ENCODE measurements at places on chromosomes 5 and 9. TPM values are rescaled to one million over a fixed set of nuclear protein-coding genes. Genes with fewer than 3 reads are reported as not detected.

DNA sequence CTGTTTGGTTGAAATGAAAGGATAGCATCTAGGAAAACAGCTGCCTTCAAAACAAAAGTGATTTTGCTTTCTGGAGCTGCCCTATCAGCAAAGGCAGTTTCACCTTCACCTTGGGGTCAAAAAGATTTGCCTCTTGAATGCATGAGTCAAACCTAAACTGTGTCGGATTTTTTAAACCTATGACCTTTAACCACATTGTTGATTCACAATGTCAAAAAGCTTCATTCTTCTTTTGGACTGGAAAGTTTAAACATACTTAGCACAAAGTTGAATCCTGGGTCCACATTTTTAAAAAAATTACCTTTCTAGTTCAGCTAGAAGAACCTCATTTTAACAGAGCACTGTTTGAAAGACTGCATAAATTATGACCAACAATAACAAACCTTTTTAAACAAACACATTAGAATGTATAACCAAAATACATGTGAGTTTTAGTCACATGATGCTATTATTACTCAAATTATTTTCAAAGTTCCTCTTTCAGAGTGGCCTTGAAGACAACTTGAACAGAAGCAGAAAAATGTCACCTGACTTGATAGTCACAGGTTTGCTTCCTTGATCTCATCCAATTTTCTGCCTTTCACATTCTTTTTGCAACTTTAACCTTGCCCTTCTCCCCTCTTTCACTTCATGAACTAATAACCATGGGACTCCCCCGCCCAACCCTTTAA is 109.7 kb upstream of the LHFPL2 start:
- H3K4me1 ChIP-seq: peaks cover 19% of the 10 kb centered on the region
- H3K4me3 ChIP-seq: no peak overlapping the region
- H3K27ac ChIP-seq: no peak overlapping the region
- peaks cover 16% of the 10 kb centered on the region for H3K27me3 ChIP-seq

The PLEKHG4B gene
- total RNA-seq: 1.7 TPM

The GRM6 gene
- total RNA-seq: not detected

- DNase-seq: no peak
- H3K36me3 ChIP-seq: peaks cover 20% of the 10 kb centered on the region
- peak overlapping the region; percentile 5 for H3K27ac ChIP-seq
- no peaks in the 10 kb centered on the region for H3K27me3 ChIP-seq
These were observed 57.9 kb upstream of the RICTOR start for GRCh38 chr5:39132128-39132447.

DNA sequence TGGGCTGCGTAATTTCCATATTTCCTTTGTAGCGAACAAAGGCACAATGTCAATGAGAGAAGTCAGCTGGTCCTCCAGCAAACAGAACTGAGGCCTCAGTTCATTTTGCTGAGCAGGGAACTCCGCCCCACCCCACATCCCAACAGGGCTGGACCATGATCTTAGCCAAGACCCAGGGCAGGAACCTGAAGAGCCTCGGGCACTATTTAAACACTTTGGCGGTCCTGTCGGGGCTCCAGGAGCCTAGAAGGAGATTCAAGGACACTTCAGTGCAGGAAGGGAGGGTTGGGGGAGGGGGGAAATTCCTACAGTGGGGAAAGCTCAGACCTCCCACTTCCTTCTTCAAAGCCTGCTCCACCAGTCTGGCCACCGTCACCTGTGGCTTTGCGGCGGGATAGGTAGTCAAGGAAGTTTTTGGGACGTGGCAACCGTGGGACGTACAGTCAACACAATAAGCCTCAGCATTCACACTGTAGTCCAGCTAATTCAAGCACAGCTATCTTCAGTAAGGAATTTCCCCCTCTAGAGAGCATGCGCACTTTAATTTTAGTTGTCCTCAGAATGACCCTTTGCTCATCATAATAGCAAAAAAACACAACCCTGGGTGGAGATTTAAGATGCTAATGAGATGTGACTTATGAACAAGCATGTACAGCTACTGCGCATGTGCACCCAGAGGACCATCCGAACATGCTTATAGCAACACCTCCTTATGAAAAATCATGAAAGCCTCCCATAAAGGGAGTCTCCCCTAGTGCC is 30.9 kb downstream of the S1PR3 start:
- H3K27ac ChIP-seq: peak overlapping the region; percentile 75
- peak; percentile 81 for DNase-seq
- H3K4me3 ChIP-seq: no peak overlapping the region
- H3K27me3 ChIP-seq: no peaks in the 10 kb centered on the region

DNA sequence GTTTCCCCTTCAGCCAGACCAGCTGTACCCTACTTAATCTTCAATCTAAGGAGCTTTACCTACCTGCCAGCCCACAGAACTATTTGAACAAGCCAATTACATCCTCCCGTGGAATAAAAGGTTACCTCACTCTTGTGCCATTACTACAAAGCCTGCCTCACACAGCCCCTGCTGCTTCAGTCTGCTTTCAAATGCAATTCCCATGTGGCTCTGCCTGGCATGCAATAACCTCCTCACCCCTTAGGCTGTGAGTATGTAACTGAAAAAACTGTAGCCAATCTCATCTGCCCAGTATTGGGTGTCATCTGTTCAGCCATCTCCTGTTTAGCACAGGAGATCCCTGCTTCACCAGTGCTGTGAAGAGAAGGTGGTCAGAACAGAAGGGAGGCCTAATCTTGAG is 6.1 kb upstream of the GCNT1 start:
- H3K4me1 ChIP-seq: peaks cover 10% of the 10 kb centered on the region
- H3K36me3 ChIP-seq: no peaks in the 10 kb centered on the region
- no peak overlapping the region for H3K4me3 ChIP-seq
- DNase-seq: no peak
- no peak overlapping the region for H3K27ac ChIP-seq
- H3K27me3 ChIP-seq: no peaks in the 10 kb centered on the region

The SRP19 gene
- total RNA-seq: 67.0 TPM

GRCh38 chr9:96020792-96021550 is 145.5 kb downstream of the ERCC6L2 start:
- H3K27me3 ChIP-seq: peaks cover 69% of the 10 kb centered on the region
- peak; percentile 4 for DNase-seq
- H3K4me3 ChIP-seq: peak overlapping the region; percentile 77
- H3K27ac ChIP-seq: no peak overlapping the region
- H3K36me3 ChIP-seq: peaks cover 5% of the 10 kb centered on the region

GRCh38 chr9:14529629-14530028 is 163.6 kb downstream of the ZDHHC21 start:
- H3K27me3 ChIP-seq: no peaks in the 10 kb centered on the region
- H3K4me3 ChIP-seq: no peak overlapping the region
- no peaks in the 10 kb centered on the region for H3K4me1 ChIP-seq
- no peaks in the 10 kb centered on the region for H3K36me3 ChIP-seq

The SHOC1 gene
- total RNA-seq: not detected

GRCh38 chr5:146039420-146039819 is 66.0 kb downstream of the PLAC8L1 start:
- no peak for DNase-seq
- H3K4me3 ChIP-seq: no peak overlapping the region
- H3K27ac ChIP-seq: no peak overlapping the region
- no peaks in the 10 kb centered on the region for H3K36me3 ChIP-seq
- H3K27me3 ChIP-seq: no peaks in the 10 kb centered on the region

The ANKRD55 gene
- not detected for total RNA-seq

The PCDHA1 gene
- 0.83 TPM for total RNA-seq

The UCK1 gene
- 16.0 TPM for total RNA-seq

- peaks cover 5% of the 10 kb centered on the region for H3K4me1 ChIP-seq
- H3K27me3 ChIP-seq: no peaks in the 10 kb centered on the region
- H3K27ac ChIP-seq: no peak overlapping the region
- no peak for DNase-seq
- H3K36me3 ChIP-seq: peaks cover 5% of the 10 kb centered on the region
These were observed 59.2 kb downstream of the RIC1 start for GRCh38 chr9:5688109-5688508.

The WNT8A gene
- not detected for total RNA-seq

The WWC1 gene
- total RNA-seq: 190 TPM

DNA sequence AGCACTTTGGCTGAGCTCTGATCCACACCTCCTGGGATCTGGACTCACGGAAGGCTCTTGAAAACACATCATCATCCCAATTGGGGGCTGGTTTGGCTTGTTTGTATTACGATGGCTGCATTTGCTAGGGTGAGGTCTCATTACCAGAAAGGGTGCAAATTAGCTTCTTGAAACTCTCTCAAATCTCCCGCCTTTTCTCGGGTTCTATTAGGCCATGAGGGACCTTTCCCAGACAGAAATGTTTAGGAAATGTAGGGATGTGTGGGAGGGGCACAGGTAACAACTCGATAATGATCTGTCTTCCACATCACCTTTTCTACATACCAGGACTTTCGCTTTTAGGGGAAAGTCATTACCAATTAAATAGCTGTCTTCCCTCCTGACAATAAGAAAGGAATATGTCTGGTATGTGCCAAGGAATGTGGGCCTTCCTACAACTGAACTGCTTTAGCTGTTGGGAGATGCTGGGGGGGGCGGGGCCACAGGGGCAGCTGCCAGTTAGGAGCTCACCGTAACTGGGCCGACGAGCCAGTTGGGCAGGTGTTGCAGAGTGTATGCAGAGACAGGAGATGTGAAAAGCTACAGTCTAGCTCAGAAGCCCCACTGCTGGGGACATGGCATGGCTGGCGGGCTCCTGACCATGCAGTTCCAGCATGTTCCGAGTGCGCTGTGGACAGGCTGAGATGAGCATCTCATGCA is 71.2 kb downstream of the AK8 start:
- H3K4me1 ChIP-seq: no peaks in the 10 kb centered on the region
- H3K36me3 ChIP-seq: no peaks in the 10 kb centered on the region
- no peak overlapping the region for H3K27ac ChIP-seq
- peaks cover 28% of the 10 kb centered on the region for H3K27me3 ChIP-seq
- no peak overlapping the region for H3K4me3 ChIP-seq

DNA sequence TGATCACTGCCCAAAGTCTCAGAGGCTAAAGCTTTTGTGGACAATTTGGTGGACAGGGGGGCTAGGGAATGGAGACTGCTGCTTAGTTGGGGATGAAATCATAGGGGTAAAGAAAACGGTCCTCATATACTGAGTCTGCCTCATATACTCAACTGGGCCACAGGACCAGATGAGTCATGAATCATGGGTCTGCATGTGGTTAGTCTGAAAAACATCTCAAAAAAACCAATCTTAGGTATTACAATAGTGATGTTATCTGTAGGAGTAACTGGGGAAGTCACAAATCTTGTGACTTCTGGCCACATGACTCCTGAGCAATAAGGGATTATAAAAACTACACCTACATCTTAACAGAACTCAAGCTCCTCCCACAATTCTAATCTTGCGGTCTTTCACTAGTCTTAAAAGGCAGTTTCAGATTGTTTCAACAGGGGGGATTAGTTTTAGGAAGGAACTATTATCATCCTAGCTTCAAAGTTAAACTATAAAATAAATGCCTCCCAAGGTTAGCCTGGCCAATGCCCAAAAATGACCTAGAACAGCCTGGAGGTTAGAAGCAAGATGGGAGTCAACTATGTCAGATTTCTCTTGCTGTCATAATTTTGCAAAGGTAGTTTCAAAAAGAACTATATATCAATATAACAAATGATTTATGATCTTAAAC is 17.5 kb downstream of the TMEM161B start:
- H3K36me3 ChIP-seq: no peaks in the 10 kb centered on the region
- H3K27ac ChIP-seq: peak overlapping the region; percentile 2
- DNase-seq: no peak
- H3K4me1 ChIP-seq: peaks cover 44% of the 10 kb centered on the region
- H3K4me3 ChIP-seq: no peak overlapping the region

DNA sequence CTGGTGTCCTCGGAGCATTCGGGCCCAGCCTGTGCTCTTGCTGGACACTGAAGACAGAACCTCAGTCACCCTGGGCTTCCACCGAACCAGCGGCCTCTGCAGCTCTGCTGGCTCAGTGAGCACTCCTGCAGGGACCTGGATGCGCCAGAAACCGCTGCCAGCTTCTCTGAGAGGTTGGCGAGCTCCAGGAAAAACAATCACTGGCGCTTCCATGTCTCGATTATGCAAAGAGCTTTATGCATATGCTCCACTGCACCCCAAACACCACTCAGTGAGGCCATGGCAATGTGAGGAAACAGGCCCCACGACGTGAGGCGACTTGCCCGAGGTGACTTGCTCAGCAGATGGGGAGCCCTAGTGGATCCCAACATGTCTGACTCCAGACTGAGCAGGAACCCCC is 11.0 kb downstream of the PRDM12 start:
- peaks cover 22% of the 10 kb centered on the region for H3K27me3 ChIP-seq
- no peaks in the 10 kb centered on the region for H3K4me1 ChIP-seq
- no peak overlapping the region for H3K27ac ChIP-seq

DNA sequence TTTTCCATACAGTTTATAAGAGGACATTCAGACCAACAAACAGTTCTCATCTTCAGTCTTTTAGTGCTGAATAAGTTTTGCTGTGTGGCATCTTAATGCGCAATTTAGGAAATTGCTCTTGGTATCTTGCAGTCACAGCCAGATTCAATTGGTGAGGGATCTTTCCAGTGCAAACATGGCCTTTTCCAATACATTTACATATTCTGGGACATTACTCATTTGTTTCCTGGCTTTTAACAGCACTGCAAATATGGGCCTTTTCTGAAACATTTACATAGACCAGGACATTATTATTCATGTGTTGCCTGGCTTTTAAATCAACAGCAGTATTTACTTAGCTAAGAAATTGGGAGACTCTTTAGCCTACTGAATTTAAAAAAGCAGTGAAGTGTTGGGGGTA is 22.7 kb downstream of the ANKRD33B start:
- no peaks in the 10 kb centered on the region for H3K36me3 ChIP-seq
- no peak overlapping the region for H3K27ac ChIP-seq
- DNase-seq: no peak
- H3K4me3 ChIP-seq: no peak overlapping the region
- H3K4me1 ChIP-seq: peaks cover 6% of the 10 kb centered on the region

The SH3GL2 gene
- 1.5 TPM for total RNA-seq

The ATP6V0E1 gene
- total RNA-seq: 261 TPM

- peaks cover 23% of the 10 kb centered on the region for H3K36me3 ChIP-seq
- no peaks in the 10 kb centered on the region for H3K27me3 ChIP-seq
These were observed 37.4 kb downstream of the NSUN2 start for GRCh38 chr5:6595405-6595804.

DNA sequence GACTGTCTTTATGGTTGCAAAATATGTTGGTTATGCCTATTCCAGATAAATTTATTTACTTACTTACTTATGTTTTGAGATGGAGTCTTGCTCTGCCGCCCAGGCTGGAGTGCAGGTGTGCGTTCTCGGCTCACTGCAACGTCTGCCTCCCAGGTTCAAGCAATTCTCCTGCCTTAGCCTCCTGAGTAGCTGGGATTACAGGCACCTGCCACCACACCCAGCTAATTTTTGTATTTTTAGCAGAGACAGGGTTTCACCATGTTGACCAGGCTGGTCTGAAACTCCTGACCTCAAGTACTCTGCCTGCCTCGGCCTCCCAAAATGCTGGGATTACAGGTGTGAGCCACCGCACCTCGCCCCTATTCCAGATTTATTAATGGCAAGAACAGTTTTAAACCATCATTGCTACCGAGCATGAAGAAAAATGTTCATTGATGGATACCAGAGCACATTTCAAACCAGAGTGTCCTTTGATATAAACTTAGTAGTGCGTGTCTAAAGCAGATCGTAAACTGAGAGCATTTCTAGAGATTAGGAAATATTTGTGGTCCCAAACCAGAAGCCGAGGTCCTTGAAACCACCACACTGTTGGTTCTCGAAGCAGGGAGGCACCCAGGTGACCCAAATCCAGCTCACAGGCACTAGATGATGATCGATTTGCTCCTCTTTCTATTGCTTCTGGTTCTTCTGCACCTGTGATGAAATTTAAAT is 85.2 kb downstream of the GRAMD2B start:
- H3K27ac ChIP-seq: no peak overlapping the region
- peaks cover 8% of the 10 kb centered on the region for H3K4me1 ChIP-seq
- DNase-seq: no peak
- H3K4me3 ChIP-seq: no peak overlapping the region
- no peaks in the 10 kb centered on the region for H3K36me3 ChIP-seq
